ENCODE measurements at places on chromosomes 7 and 10. TPM values are rescaled to one million over a fixed set of nuclear protein-coding genes. Genes with fewer than 3 reads are reported as not detected.

The CLCN1 gene
- 0.06 TPM for polyA plus RNA-seq

The ADCYAP1R1 gene
- polyA plus RNA-seq = 0.53 TPM

The SORCS3 gene
- polyA plus RNA-seq = not detected

The C10orf53 gene
- polyA plus RNA-seq = not detected

The ASIC3 gene
- 3.2 TPM for polyA plus RNA-seq

The NEURL1 gene
- polyA plus RNA-seq = 2.0 TPM

The CYP3A7 gene
- 0.24 TPM for polyA plus RNA-seq

The CH25H gene
- polyA plus RNA-seq = 25.2 TPM

Data from lung (tissue), 17 donors.